ENCODE measurements at places on chromosomes 6 and 20. TPM values are rescaled to one million over a fixed set of nuclear protein-coding genes. Genes with fewer than 3 reads are reported as not detected.

FAM209B gene
- total RNA-seq = not detected

GRCh38 chr6:35050757-35051330 is 90.3 kb downstream of the TCP11 start:
- DNase-seq = no peak

SPTLC3 gene
- 6.8 TPM for total RNA-seq

DPPA5 gene
- not detected for total RNA-seq

BPIFB4 gene
- not detected for total RNA-seq

GRCh38 chr20:57400821-57401564 is 9.8 kb downstream of the RBM38 start:
- DNase-seq = peak; percentile 16

- DNase-seq = no peak
These were observed 129.1 kb downstream of the SASH1 start for GRCh38 chr6:148471624-148472159.

GRCh38 chr6:166712286-166713228 is 85.5 kb upstream of the RPS6KA2 start:
- DNase-seq = no peak

- DNase-seq = peak; percentile 89
These were observed 112.1 kb downstream of the ASXL1 start for GRCh38 chr20:32470025-32470861.

DNA sequence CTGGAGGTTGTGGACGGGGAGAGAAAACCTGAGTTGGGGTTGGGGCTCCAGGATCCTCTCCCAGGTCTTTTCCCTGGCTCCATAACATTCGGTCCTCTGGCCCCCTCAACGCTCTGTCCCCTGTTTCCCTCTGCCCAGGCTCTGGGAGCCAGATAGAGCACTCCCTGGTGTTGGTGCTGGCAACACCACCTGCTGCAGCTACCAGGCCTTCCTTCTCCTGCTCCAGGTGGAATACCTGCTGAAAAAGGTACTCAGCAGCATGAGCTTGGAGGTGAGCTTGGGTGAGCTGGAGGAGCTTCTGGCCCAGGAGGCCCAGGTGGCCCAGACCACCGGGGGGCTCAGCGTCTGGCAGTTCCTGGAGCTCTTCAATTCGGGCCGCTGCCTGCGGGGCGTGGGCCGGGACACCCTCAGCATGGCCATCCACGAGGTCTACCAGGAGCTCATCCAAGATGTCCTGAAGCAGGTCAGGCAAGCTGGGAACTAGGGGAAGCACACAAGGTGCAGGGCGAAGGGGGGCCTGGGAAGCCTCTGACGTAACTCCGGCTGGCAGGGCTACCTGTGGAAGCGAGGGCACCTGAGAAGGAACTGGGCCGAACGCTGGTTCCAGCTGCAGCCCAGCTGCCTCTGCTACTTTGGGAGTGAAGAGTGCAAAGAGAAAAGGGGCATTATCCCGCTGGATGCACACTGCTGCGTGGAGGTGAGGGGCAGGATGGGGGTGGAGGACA is 14.6 kb downstream of the DEF6 start:
- no peak for DNase-seq

DNA sequence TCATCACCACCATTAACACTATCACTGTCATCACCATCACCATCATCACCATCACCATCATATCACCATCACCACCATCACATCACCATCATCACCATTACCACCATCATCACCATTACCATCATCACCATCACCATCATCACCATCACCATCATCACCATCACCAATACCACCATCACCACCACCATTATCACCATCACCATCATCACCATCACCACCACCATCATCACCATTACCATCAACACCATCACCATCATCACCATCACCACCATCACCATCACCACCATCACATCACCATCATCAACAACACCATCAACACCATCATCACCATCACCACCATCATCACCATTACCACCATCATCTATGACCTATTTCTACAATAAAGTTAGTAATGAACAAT is 86.1 kb upstream of the PDE10A start:
- DNase-seq = no peak

DNA sequence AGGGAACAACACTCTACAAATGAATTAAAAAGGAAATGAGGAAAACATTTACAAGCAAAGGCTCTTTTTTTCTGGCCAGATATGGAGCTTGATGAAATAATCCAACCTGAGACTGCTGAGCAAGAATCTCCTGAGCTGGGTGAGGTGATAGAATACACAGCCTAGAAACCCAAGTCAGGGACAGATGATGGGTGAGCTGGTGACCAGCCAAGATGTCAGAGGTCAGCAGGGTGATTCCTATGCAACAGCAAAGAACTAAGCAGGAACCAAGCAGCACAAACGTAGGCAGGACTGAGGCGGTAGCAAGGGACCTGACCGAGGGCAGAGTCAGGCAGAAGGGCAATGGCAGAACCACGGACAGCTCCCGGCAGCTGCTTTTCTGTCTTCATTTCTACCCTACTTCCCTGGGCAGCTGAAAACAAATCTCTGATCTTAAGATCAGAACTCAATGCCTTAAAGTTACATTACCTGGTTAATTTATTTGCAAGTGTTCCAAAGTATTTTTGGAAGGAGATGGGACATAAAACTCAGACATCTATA is 75.1 kb downstream of the CDC40 start:
- DNase-seq = no peak

DNA sequence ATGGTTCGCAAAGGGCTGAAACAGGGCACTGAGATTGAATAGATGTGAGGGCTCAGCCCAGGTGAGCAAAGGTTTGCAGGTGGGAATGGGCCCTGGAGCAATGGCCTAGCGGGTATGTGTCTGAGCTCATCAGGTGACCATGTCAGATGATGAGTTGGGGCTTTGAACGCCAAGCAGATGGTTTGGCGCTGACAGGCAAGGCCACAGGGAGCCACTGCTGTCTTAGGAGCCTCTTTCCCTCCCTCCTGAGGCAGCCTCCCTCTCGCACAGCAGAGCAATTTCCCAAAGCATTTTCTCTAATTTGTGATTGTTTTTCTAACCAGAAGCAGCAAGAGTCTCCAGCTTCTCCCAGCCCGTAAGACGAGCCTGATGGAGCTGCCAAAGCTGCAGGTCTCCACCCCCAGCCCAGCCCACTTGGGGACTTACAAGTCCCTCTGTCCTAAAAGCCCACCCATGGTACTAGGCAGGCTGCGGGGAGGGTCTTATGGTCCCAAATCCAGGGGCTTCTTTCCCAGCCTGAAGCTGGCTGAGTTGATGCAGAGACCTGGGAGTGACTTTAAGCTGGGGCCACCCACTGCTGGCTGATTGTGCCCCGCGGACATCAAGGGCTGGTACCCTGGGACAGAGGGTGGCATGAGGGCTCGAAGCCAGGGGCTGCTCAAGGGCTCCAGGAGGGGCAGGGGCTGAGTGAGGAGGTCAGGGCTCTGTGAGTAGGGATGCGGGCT is 11.6 kb downstream of the CDH22 start:
- no peak for DNase-seq

SLCO4A1 gene
- 35.5 TPM for total RNA-seq

GRCh38 chr6:128172081-128172480 is 271.2 kb upstream of the THEMIS start:
- no peak for DNase-seq

DNA sequence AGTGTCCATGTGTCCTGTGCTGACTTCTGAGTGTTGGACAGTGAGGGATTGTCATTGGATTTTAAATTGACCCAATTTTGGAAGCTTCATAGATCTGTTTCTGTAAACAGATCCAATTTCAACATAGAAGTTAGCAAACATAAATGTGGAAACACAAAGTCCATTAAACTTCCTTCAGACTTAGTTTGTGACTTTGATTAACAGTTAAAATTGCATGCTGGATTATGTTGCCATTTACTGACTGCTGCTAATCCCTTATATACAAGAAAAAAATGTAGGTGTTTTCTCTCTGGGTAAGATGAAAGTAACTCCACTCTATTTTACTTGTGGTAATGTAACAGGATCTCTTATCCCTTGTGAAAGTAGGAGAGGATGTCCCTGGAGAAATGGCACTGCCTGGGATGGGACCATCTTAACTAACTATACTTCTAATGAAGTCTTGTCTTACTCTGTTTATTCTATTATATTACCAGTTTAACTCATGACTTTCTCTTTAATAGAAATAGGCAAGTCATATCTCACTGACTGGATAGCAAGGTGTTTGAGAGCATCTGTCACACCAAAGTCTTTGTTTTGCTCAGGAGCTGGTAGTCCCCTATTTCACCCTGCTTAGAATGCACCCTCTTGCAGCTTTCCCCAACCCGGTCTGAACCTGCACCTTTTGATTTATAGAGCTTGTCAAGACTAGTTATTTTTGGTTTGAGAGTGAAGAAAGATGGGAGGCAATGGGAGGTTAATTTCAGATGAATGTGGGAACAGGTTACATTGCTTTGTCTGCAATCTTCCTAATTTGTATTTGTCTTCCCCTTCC is 7.2 kb downstream of the TPX2 start:
- DNase-seq = no peak

ULBP3 gene
- 0.60 TPM for total RNA-seq

- DNase-seq = no peak
These were observed 358.1 kb downstream of the SMOC2 start for GRCh38 chr6:168799067-168799466.

DNA sequence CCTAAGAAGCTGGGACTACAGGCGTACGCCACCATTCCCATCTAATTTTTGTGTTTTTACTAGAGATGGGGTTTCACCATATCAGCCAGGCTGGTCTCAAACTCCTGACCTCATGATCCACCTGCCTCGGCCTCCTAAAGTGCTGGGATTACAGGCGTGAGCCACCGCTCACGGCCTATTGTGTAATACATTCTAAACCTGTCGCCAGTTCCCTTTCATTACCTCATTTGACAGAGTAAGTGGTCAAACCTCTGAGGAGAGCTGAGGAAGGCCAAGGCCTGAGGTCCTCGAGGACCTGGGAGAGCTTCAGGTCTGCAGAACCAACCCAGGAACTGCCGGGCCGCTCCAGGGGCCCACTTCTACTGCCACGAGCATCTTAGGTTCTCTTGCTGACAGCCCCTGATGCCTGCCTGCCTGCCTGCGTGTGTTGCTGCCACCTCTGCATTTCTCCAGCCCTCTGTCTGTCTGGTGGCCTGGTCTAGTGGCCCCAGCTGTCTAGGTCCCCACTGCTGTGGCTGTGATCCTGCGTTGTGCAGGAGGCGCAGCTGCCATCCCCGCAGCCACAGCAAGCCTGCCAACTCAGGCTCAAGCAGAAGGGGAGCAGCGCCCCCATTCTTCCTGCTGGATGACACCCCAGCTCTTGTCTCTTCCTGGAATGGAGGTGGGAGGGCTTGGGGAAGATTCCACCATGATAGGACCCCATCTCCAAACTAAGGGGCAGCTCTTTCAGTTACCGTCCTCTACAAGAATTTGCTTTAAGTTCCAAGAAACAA is 45.3 kb downstream of the PRR18 start:
- DNase-seq = no peak

LY6G6C gene
- not detected for total RNA-seq

DNA sequence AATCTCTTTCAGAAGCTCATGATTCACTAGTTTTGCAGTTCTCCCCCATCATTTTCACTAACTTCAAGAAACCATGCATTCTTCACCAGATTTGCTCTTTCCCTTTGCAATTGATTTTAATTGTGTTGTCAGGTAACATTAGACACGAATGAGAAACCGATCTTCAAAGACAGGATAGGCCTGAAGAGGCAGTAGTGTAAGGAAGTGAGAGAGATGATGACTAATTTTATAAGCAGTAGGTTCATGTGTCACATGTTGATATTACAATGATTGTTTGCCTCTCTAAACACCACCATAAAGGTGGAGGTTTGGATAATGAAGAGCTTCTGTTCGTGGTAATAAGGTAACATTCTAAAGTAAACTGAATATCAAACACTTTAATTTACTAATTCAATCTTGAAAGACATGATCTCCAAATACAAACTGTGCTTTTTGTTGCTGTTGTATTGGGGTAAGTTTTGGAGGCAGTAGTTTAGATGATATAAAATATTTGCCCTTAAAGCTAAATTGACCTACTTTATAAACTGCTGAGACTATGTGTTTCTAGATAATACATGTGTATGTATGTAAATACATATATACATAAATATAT is 207.2 kb downstream of the PHACTR1 start:
- DNase-seq = no peak

PDE7B gene
- 10.3 TPM for total RNA-seq

DNA sequence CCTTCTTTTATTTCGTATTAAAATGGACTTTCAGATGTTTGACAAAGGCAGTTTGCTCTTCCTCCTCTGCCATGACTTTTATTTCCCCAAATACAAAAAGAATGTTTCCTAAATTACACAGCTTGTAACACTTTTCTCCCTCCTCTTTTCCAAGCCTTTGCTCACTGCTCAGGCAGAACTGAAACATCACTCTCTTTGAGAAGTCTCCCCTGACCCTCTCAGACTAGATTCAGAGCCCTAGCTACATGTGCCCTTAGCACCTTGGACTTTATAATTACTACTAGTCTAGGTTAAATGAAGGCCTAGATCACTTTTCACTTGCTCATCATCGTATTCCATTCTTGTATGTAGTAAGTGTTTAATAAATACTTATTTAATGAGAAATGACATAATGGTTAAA is 8.5 kb upstream of the KIF6 start:
- DNase-seq = no peak
